ENCODE measurements at places on chromosomes 3 and 15.

- DNase-seq: no peak
Observed at GRCh38 chr3:69162308-69162980, 40.0 kb upstream of the LMOD3 start.

DNA sequence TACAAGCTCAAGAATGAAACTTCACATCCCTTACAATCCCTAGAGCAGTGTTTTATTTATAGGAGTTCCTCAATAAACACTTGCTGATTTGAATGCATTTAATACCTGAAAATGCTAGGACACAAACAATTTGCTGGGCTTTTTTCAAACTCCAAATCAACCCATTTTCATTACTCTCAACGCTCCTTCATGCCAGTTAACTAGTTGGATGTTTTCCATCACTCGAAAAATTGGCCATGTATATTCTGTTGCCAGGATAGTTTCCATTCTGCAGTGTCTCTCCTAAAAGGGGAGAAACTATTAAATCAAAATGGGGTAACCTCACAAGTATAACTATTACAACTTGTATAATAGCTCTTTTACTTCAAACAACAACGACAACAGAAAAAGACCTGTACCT is 1.2 kb downstream of the GBE1 start:
- no peak for DNase-seq

DNA sequence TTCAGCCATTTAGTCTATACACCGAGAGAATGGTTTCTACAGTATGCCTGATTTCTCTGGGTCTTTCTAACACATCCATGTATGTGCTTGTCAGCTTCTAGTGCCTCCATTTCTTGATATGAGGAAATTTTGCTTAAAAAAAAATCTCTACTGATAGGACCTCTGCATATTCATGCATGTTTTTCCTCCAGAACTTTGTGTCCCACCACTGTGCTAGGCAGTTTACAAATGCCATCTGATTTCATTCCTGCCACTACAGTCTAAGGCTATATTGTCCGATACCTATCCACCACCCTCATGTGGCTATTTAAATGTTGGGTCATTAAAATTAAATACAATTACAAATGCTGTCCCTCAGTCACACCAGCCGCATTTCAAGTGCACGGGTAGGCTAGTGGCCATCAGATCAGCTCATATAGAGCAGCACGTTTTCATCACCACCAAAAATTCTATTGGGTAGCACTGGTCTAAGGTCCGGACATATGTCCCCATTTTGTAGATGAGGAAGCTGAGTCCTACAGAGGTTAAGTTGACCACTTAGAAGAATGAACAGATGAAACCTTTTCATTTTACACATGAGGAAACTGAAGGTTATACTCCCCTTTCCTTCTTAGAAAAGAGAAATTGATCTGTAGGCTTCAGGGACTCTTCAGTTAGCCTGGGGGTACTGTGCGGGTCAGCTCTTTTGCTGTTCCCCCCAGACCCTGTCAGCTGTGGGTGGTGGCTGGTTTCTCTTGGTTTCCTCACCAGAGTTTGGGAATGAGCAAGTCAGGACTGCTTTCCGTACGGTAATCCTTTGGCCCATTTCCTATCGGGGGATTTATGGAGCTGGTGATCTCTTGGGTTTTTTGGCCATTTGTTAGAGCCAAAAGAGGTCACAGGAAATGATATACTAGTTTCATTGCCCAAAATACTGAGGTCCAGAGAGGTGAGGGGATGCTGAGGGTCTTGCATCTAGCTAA is 56.5 kb downstream of the SMAD3 start:
- no peak for DNase-seq

DNA sequence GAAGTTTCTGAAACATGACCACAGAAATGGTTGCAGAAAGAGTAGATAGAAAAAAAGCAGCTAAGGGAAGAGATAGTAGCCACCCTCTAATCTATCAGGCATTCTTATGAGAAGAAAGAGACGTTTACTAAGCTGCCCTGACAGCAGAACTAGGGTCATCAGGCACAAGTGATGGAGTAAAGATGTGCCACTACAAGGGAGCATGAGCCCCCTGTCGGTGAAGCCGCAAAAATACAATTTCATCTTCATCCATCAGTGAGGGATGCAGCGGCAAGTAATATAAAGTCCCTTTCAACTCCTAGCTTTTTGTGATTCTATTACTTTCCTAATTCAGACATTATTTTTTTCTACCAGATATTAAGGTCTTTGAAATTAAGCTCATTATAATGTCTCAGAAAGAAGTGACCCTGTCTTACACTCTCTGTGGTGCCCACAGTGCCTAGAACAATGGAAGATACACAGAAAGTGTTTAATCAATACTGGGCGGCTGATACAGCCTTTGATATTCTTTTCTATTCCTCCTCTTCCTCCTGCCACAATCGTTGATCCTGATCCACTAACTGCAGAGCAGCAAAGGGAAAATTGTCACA is 651.6 kb downstream of the NTRK3 start:
- peak; percentile 35 for DNase-seq

DNA sequence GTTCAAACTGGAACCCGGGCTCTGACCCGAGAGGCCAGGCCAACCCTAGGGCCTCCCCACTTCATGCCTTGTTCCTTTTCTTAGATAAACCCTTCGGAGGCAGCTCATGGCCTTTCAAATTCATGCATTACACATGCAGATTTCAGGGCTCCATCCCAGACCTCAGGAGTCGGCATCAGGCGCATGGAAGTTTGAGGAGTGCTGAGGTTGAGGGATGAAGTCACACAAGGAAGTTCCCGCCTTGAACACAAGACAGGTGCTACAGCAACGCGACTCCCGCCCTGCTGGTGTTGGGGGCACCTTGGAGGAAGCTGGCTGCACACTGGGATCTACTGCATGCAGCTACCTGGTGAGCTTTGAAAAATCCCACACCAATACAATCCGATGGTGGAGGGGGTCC is 245.2 kb upstream of the LYSMD4 start:
- DNase-seq: no peak

DNA sequence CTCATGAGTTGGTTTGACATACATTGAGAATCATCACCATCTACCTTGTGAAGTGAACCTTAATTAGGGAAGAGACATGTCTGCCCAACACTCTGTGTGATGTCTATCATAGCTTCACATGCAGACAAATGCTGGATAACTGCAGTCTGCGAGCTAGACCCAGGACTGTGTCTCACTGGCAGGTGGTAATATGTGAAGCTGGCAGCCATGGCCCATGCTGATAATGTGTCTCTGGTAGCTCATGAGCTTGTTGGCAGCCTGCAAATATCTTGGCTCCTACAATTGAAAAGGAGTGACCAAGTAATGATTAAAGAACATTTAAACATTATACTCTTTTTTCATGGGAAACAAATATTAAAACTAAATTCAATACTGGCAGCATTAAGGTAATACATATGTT is 234.8 kb downstream of the CHST2 start:
- no peak for DNase-seq

DNA sequence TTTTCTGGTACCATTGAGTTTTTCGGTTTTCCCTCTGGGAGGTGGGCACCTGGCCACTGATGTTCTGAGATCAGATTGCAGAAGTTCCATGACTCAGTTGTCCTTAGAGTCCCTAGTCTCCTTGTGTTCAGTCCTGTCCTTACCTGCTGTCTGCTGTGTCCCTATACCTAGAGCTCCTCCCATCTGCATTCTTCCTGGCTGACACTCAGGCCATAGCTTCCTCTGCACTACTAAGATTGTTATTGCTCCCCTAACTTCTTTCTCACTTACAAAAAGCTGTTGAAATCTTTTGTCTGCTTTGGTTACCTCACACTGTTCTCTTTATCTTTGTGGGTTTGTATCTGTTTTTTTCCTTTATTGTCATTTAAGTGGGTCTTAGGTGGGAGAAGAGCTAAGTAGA is 13.2 kb downstream of the USP3 start:
- DNase-seq: no peak

DNA sequence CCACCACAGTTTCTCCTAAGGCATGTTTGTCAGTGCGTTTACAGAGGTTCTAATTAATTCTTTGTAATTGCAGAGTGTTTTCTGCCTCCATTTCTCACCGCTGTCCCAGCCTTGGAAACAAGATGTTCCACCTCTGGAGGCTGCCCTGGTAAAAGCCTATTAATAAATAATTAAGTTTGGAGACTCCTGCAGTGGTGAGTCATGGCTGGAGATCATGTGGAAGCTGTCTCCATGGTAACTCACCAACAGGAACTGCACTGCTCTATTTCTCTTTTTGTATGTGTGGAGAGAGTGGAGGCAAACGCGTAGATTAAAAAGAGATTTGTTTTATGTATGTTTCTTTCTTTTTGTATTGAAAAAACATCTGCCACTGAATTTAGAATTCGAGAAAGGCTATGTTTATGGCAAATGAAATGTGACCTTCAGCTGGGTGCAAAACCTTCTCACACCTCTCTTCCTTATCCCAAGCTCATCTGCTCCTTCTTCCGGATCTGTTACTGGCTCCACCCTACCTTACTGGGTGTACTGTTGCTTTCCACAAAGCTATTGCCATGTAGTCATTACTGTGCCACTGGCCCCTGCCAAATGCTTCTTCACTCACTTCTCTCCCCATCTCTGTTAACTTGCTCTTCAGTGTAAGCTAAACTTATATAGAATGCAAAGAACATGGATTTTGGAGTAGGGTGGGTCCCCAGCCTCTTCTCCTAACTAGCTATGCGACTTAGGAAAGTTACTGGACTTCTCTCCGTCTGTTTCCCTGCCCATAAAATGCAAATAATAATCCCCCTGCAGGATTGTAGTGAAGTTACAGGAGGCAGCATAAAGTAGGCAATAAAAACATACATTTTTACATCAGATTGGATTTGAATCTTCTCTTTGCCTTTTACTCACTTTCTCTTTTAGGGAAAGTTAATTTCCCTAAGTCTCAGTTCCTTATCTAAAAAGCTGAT is 778.5 kb downstream of the NTRK3 start:
- peak; percentile 10 for DNase-seq

GRCh38 chr3:192899540-192899982 is 18.1 kb downstream of the MB21D2 start:
- DNase-seq: no peak

DNA sequence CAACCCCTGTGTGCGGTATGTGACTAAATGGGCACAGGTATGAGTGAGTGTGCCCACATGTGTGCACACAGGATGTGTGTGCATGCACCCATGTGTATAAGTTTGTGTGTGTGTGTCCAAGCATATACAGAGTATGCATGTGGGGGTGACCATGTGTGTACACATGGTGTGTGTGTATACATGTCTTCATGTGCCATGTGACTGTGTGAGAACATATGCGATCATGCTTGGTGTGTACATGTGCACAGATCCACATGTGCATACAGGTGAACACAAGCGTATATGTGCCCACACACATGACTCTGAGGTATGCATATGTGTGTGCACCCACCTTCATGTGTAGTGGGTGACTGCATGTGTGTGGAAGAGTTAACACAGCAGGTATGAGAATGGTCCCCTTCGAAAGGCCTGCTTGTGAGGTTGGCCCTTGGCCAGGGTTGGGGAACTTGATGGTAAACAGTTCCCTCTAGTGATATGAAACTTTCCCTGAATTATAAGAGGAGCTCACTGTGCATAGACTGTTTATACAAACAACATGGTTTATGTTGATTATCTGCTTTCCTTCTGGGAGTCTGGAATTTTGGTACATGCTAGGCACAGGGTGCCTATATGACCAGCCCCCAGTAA is 10.3 kb downstream of the PFKFB4 start:
- DNase-seq: no peak

DNA sequence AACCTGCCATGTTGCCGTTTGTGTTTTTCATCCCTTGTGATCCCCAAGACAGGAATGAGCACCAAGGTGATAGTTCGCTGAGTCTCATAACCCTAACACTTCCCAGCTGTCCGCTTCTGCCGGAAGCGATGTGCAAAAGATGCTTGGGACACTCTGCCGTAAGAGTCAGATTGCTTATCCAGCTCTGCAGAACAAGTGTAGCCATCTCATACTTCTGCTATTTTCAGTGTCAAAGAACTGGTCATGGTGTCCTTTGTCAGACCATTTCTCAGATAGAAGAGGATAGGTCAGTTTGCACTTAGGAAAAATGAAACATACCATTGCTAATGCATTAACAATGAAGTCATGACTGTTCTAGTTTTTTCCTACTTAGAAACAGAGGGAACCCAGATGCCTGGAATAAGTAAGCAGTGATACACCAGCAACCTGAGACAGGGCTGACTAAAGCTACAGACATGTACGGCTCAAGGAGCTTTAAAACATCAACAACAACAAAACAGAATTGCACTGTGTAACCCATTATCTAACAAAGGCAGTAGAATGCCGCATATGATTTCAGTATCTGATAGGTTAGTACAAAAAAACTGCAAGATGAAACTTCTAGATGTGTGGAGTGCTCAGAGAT is 134.0 kb upstream of the IL12A start:
- no peak for DNase-seq

DNA sequence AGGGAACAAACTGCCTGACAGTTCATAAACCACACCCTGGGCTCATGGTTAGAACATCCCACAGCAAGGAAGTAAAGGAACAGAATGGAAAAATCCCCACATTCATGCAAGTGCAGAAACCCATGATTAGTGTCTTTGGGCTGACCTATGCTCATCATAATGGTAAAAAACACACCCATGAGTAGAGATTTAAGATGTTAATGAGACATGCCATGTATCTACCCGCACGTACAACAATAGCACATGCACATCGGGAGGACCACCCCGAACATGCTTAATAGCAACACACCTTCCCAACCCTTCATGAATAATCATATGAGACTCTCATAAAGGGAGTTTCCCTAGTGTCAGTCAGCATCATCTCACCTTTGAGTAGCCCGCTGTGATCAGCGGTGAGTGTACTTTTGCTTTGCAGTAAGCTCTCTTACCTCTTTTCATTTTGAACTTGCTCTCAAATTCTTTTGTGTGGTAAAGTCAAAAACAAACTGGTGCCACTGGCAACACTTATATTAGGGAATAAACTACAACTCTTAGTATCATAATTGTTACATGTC is 23.2 kb downstream of the ZBED2 start:
- no peak for DNase-seq

GRCh38 chr3:43162230-43163084 is 56.6 kb upstream of the POMGNT2 start:
- no peak for DNase-seq

- no peak for DNase-seq
Observed at GRCh38 chr15:41804916-41805666, 22.8 kb upstream of the JMJD7 start.

GRCh38 chr15:32974691-32975090 is 219.8 kb downstream of the FMN1 start:
- no peak for DNase-seq

- no peak for DNase-seq
Observed at GRCh38 chr3:84742915-84743425, 215.8 kb upstream of the CADM2 start.

- DNase-seq: no peak
Observed at GRCh38 chr3:191383124-191383523, 52.8 kb upstream of the UTS2B start.

All from HEK293T (cell line).